ENCODE measurements at places on chromosomes 7 and 10.
A peak's percentile ranks its signal among the peaks of the same experiment; 100 is the strongest.

DNA sequence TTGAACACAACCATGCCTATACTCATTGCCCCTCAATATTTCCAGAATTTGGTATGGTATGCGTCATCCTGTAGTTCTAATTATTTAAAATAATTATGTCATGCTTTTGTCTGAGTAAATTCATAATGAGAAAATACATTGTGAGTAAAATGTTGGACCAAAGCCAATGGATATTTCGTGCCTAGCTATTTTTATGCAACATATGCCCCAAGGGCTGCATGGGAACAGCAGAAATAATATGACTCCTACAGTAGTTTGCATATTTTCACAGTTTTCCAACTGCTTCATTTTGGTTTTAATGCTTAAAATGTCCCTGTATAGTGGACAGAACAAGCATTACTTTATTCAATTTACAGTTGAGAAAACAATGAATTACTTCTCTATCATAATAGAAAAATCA, 1115.6 kb upstream of the GHITM start:
- DNase-seq, result no peak

- no peak for DNase-seq
Observed at GRCh38 chr10:14549496-14549895, 218.8 kb upstream of the FRMD4A start.

DNA sequence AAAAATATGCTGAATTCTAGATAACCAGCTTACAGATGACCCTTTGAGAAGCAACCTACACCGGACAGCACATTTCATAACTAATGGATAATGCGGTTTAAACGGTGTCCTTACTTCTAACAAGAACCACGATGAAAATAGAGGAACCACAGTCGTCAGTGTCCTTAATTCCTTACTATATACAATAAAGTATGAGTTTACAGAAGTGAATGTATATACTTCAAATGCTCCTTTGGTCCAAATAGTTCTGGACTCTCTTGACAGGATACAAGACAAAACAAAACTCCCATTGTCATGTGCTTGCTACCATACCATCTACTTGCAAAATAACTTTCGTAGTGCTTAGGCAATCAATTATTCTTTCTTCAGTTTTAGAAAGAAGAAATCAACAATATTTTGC, 2.4 kb downstream of the NAMPT start:
- no peak for DNase-seq

GRCh38 chr10:102113956-102114857, 6.0 kb downstream of the LDB1 start:
- no peak for DNase-seq

GRCh38 chr7:121774563-121774962, 98.4 kb upstream of the PTPRZ1 start:
- no peak for DNase-seq

GRCh38 chr10:80468806-80469421, 14.8 kb downstream of the TSPAN14 start:
- DNase-seq, result no peak

GRCh38 chr10:89165923-89166322, 41.2 kb downstream of the CH25H start:
- DNase-seq, result no peak

- peak; percentile 12 for DNase-seq
Observed at GRCh38 chr10:132722394-132723329, 63.3 kb downstream of the NKX6-2 start.

DNA sequence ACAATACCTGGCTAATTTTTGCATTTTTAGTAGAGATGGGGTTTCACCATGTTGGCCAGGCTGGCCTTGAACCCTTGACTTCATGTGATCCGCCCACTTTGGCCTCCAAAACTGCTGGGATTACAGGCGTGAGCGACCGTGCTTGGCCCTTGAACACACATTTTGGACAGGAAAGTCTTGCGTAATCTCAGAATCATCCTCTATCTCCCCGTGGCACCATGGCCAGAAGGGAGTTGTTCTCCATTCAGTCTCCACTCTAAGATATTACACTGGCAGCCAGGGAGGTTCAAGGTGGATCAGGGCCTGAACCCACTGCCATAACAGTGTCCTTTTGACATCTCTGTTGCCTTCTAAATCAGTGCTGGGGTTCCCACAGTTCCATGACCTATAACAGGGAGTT, 29.2 kb upstream of the GALNTL5 start:
- no peak for DNase-seq

DNA sequence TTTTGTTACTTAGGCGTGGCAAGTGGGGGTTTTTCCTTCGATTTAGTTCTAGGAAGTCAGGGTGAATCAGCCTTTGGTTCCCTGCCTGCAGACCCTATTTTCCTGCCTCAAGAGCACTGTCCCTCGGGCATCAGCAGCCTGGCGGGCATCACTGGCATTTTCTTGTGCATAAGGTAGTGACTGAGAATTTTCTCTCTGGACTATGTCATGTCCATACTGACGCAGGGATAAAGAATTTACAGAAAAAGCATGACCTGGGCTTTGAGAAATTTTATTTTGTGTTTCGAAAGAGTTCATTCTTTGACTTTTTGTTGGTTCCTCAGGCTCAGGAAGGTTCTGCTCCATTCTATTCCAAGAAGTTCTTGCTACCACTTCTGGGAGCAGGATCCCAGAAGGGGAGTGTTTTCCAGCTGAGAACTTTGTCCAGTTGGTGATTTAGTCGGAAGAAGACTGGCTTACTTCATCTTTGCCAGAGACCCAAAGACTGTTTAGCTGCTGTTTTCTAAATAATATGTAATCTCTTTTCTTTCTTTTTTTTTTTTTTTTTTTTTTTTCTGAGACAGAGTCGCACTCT, 213.9 kb upstream of the SH2B2 start:
- DNase-seq, result no peak

GRCh38 chr7:154978017-154978416, 24.9 kb downstream of the PAXIP1 start:
- DNase-seq, result no peak

GRCh38 chr7:1236831-1237701, 4.4 kb downstream of the UNCX start:
- DNase-seq, result no peak

- DNase-seq, result no peak
Observed at GRCh38 chr10:22557321-22557720, 157.1 kb downstream of the PIP4K2A start.

DNA sequence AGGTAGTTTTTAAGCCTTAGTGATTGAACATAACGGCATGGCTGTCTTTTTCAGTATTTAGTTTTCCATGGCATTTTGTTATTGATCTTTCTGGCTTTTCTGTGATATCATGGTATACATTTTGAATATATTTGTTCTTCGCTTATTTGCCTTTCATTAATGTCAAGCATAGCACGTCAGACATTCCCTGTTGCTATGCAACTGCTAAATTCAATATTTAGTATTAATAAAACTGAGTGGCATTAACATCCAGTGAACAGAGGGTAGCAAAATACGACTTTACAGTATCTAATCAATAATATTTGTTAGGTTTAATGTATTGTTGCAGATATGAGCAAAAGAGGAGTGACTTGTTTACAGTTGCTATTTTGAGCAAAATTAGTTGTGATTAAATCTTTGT, 72.5 kb downstream of the LCOR start:
- no peak for DNase-seq

- peak; percentile 5 for DNase-seq
Observed at GRCh38 chr10:31083765-31084184, 52.1 kb upstream of the ZNF438 start.
